ENCODE measurements at places on chromosomes 16 and 17.

GRCh38 chr17:48576479-48577309 lies 1.5 kb downstream of the HOXB4 start:
- no peak for DNase-seq

DNA sequence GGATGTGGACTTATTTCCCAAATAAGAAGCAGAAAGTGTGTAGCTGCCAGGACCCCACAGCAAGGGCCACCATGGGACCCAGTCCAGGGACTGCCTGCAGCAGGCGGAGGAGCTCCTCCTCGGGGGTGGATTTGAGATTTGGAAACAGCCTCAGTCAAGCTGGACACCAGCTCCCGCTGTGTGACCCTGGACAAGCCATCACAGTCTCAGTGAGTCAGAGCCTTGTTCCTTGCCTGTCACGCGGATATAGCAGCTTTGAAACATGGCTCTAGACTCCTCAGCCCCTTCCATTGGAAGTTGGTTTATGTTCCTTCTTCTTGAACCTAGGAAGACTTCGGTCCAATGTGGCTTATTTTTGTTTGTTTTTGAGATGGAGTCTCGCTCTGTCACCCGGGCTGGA lies 12.5 kb upstream of the DPEP1 start:
- DNase-seq: no peak

GRCh38 chr17:33233811-33234177 lies 59.3 kb downstream of the ASIC2 start:
- DNase-seq: no peak

GRCh38 chr17:21078016-21078780 lies 35.4 kb upstream of the USP22 start:
- no peak for DNase-seq

DNA sequence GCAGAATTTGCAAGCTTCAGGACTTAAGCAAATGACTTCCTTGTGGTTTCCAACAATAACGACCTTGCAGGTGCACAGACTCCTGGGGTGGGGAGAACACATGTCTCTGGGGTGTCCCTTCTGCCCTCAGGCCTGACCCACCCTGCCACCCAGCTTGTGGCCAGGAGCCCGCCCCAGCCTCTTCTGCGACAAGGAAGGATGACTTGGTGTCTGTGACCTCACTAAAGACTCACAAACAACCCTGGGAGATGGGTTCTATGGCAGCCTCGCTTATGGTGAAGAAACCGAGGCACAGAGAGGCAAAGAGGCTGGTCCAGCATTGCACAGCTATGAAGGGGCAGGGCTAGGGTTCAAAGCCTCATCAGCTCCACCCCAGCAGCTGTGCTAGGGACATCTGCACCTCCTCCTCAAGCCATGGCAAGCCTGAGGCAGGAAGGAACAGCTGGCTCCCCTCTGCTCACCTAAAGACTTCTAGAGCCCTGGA lies 2.6 kb downstream of the ATP2A3 start:
- DNase-seq: peak; percentile 8

- DNase-seq: no peak
Observed at GRCh38 chr17:56290101-56290801, 137.0 kb downstream of the ANKFN1 start.

GRCh38 chr16:67245674-67246080 lies 1.6 kb downstream of the FHOD1 start:
- DNase-seq: no peak

DNA sequence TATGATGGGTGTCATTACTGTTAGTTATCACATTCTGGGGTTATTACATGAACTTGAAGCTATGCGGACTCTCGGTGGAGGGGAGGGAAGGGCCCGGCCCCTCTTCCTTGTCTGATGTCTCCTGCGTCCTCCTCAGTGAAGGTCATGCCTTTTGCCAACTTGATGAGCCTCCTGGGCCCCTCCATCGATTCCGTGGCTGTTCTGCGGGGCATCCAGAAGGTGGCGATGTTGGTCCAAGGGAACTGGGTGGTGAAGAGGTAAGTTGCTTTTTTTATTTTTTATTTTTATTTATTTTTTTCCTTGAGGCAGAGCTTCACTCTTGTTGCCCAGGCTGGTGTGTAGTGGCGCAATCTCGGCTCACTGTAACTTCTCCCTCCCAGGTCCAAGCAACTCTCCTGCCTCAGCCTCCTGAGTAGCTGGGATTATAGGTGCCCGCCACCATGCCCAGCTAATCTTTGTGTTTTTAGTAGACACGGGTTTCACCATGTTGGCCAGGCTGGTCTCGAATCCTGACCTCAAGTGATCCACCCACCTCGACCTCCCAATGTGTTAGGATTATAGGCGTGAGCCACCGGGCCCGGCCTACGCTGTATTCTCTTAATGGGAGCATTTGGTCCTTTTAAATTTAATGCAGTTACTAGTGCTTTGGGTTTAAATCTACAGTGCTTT lies 21.6 kb downstream of the POLR3E start:
- peak; percentile 59 for DNase-seq

DNA sequence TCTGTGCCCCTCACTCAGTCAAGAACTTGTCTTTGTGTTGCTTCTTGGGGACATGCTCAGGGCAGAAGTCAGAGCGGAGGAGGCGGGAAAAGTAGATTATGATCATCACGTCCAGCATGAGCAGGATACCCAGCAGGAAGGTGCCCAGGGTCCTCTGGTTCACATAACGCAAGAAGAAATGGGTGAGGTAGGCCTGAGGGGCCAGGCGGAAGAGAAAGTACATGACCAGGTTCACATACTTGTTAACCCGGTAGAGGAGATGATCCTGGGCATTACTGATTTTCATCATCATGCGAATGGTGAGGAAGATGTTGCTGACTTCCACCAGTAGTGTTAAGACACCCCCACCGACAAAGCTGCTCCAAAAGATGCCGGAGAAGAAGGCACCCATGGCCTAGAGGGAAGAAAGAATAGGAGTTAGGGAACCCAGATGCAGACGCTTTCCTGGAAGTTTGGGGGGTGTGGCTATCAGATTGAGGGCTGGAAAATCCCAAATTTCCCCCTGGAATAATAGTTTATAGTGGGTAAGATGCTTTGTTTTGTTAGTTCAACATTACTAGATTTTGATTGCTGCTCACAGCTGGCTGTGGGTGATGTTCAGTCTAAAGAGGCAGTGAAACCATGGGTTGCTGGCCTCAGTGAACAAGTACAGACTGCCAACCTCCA lies 1.4 kb downstream of the TLCD1 start:
- DNase-seq: no peak

- no peak for DNase-seq
Observed at GRCh38 chr16:87621976-87622713, 19.8 kb downstream of the JPH3 start.

DNA sequence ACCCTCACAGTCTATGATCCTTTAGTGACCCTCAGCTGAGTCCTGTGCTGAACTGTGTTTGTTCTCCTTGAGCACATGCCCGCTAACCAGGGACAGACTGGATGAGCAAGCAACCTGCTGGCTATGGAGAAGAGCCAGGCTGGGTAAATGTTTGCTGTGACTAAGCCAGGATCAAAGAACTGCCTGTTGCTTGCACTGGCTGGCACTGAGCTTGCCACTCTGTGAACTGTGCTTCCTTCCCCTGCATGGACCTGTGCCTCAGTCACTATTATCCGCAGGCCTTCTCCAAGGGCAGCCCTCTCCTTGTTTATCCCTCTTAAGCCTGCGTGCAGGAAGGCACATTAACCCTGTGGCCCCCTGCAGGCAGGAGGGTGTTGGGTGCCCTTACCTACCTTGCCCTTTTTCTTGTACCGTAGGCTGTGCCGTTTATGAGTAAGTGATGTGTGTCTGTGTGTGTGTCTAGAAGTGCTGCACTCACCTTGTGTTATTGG lies 7.4 kb downstream of the PNPO start:
- DNase-seq: no peak

- no peak for DNase-seq
Observed at GRCh38 chr17:83006515-83007455, 72.6 kb upstream of the METRNL start.

- DNase-seq: no peak
Observed at GRCh38 chr17:40726919-40727318, 23.4 kb upstream of the KRT24 start.

- DNase-seq: no peak
Observed at GRCh38 chr16:57534337-57534880, 2.0 kb downstream of the CCDC102A start.

GRCh38 chr17:43628089-43628650 lies 33.6 kb downstream of the MEOX1 start:
- no peak for DNase-seq

All from stimulated activated naive CD4-positive, alpha-beta T cell (primary cell).